T47D (cell line): ENCODE measurements at places on chromosomes 16 and 17.

DNA sequence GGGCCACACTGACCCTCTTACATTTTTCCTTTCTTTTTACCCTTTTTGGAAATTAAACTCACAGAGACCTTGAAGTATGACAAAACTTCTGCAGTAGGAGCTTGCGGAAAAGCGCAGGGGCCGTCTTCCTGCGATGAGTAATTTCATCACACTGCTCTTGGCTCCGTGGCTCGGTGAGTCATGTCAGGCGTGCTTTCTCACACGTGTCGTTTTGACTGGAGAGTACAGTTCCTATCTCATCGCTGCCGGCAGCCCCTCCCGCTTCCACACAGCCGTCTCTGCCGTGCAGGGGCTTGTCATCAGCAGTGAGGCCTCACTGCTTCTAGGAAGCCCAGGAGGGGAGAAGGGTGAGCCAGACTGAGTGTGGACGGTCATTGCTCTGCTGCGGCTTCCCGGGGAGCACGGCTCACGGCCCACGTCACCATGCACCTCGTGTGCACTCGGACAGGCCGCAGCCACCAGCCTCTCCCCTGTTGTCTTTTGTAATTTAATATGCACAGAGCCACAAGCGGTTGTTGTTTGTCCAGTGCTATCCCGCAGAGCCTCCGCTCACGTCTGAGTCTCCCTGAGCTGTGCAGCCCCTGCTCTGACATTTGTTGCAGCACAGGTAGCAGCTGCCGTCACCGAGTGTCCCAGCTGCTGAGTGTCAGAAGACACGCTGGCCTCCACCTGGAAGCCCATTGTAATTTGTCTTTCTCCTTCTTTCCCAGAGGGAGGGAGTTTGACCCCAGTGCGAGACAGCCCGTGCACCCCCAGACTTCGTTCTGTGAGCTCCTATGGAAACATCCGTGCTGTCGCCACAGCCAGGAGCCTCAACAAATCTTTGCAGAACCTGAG, 99.4 kb upstream of the CHMP6 start:
- DNase-seq, result no peak

DNA sequence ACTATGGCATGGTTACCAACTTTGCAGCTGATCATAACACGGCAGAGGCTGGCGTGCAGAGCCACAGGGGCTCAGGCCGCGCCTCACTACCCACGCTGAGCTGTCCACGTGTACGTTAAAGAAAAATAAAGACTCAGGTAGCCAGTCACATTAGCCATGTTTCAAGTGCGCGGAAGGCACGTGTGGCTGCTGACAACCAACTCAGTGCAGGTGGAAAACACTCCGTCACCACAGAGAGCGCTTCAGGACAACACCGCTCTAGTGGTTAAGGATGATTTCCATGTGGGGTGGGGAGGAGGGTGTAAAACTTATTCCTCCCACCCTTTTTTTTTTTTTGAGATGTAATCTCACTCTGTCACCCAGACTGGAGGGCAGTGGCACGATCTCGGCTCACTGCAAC, 33.8 kb downstream of the ZCCHC14 start:
- DNase-seq, result no peak

DNA sequence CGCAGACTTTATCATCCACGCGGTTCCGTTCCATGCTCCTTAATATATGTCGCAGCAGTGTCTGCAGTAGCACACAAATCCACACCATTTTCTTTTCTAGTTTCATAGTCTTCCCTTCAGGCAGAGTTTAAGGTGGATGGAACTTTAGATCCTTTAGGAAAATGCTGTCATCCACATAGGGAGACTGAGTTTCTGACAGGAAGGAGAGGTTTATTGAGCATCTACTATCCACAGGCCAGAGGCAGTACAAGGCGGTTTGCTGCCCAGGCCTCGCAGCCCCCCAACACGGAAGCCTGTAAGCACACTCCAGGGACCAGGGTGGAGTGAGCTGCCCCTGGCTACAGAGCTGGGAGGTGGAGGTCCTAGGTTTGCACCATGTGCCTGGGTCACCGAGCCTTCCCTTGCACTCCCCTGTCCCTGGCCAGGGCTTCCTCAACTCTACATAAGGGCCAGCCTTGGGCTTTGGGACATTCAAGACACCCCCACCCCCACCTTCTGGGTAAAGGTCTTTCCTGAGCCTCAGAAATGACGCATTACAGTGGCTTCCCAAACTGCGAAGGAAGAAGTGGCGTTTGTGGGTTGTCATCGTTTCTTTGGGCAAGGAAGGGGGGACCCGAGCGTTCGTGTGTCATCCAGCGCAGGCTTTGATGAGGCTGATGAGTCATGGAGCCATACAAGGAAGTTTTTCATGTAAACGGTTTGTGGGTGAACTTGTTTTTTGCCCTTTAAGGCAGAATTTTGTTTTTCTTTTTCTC, 146.5 kb upstream of the PLCG2 start:
- no peak for DNase-seq

DNA sequence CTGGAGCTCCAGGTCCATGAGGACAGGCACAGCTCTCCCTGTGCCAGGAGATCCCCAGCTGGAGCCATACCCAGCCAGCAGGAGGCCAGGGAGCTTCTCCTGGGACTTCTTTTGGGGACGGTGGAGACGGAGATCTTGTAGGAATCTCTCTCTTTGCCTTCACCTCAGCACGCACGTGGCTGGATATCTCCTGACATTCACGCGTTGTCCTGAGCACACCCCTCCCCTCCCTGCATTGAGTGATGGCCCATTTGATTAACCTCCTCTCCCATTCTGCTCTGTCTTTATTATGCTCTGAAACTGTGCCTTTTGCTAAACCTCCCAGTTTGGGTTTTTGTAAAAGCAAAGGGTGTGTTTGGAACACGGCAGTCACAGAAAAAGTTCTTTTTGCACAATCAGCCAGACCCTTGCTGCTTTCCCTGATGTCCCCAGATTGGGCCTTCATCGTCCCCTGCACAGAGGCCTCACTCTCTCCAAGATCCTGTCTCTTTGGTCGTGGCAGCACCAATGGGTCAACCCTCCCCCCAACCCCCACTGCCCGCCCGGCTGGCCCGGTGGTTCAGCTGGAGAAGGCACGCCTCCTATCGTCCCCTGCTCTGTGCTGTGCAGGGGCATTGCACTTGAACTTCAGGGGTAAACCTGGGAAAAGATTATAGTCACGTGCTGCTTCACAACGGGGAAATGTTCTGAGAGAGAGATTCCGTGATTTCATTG, 32.5 kb upstream of the LGALS9 start:
- no peak for DNase-seq

DNA sequence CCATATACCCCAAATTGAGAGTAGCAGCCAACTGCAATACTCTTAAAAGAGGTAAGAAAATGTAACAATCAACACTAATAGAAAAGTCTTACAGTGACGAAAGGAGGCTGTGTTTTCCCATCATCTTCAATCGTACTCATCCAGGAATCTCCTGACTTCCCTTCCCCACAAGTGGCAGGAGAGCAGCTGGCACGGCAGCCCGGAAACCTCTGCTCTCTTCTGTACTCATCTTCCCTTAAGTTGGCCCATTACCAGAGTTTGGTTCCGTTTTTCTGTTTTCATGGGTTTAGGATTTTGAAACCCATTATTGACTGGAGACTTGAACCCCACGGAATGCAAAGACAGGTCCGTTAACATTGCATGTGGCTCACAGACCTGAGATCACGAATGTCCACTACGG, 11.7 kb upstream of the CD300H start:
- no peak for DNase-seq

GRCh38 chr16:15732416-15732815, 82.4 kb downstream of the NDE1 start:
- DNase-seq, result no peak

DNA sequence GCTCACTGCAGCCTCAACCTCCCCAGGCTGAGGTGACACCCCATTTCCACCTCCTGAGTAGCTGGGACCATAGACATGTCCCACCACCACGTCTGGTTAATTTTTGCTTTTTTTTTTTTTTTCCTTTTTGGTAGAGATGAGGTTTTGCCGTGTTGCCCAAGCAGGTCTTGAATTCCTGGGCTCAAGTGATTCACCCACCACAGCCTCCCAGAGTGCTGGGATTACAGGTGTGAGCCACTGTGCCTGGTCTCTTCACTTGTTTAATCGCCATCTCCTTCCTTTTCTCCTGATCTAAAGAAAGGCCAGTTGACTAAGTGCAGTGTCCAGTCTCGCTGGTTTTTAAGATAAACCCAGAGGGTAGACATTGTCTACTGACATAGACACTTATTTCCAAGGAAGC, 152.0 kb downstream of the C16orf95 start:
- no peak for DNase-seq
